ENCODE measurements at places on chromosomes 7 and 10.

- DNase-seq, result no peak
Observed at GRCh38 chr10:102710609-102711008, 3.6 kb downstream of the ARL3 start.

DNA sequence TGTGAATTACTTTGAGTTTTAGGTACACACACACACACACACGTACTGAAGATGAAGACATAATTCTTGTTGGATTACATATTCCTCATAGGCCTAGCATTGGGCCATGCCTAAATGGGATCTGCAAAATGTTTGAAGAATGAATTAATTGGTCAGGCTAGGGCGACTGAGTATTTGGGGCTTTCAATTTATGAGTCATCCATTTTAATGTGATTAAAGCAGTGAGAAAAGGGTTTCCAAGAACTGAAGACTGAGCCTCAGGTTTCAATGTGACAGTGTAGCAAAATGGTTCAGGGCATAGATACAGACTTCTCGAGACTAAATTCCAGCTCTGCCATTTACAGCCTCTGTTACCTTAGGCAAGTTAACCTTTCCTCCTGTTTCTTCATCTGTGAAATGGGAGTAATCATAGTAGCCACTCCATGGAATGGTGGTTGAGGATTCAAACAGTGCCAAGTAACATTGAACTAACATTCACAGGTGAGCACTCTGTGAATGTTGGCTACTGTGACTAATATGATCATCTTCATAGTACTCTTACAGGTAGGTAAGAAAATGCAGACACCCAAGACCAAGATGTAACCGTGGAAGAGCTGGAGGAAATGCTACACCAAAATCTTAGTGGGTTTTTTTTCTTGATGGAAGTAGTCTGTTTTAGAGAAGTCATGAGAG is 7.6 kb downstream of the BPGM start:
- peak; percentile 36 for DNase-seq

DNA sequence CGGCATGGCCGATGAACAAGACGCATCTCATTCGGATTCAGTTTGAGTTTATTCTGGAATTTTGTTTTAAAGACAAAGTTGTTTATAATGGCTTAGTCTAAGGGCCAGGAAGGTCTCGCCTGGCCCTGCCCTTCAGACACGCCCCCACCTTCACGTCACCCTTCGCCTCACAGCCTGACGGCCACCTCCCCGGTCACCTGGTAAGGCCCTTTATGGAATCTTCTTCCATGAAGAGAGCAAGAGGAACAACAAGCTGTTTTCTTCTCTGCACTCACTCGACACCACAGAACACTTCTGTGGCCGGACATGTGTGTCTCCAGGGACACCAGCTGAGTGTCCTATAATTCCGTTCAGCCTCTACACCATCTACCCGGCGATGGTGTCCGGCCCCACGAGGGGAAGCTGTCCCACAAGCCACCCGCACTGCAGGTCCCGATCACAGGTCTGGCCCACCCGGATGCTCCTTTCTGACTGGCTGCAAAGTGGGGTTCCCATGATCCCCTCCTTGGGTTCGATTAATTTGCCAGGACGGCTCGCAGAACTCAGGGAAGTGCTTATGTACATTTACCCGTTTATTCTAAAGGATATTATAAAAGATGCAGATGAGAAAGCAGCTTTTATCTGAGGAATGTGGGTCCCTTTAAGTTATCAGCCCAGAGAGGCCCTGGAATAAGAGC is 17.4 kb upstream of the KNDC1 start:
- no peak for DNase-seq

DNA sequence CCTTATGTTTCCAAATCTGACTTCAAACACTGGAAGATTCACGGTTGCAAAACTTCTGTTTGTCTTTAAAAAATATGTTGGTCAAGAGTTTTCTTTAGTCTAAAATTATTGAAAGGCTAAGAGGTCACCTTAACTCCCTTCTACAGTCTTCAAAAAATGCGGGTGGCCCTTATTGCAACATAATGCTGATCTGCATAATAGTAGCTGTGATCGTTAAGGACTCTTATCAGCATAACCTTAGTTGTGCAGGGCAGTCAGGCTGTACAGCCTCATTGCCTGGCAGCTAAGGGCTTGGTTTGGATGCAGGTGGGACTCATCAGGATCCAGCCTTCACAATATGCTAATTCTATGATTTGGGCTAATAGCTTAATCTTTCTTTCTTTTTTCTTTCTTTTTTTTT is 15.0 kb downstream of the KIAA1217 start:
- no peak for DNase-seq

DNA sequence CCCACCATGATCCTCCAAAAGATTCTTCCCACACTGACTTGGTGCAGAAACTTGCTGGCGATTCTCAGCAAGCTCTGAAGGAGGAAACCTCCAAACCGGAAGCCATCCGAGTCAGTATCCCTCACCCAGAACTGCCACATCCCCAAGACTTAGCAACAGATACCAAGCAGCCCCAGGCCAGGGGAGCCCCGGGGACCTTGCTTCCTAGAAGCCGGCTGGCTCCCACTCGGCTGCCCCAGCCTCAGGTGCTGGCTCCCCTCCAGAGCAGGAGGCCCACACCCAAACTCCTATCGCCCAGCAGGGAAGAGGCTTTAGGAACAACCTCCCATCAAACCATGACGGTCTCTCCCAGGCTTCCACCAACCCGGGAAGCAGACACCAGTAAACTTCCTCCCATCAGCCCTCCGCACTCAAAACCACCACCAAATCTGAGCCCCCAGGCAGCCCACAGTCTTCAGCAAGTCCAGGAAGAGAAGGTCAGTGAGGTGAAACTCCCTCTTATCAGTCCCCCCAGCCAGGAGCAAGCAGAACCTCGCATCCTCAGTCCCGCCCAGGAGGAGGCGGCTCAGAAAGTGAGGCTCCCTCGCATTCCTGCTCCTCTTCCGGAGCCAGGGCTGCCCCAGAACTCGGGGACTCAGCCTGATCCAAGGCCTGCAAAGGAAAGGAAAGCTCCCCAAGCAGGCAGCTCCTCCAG is 82.3 kb downstream of the LRGUK start:
- no peak for DNase-seq

DNA sequence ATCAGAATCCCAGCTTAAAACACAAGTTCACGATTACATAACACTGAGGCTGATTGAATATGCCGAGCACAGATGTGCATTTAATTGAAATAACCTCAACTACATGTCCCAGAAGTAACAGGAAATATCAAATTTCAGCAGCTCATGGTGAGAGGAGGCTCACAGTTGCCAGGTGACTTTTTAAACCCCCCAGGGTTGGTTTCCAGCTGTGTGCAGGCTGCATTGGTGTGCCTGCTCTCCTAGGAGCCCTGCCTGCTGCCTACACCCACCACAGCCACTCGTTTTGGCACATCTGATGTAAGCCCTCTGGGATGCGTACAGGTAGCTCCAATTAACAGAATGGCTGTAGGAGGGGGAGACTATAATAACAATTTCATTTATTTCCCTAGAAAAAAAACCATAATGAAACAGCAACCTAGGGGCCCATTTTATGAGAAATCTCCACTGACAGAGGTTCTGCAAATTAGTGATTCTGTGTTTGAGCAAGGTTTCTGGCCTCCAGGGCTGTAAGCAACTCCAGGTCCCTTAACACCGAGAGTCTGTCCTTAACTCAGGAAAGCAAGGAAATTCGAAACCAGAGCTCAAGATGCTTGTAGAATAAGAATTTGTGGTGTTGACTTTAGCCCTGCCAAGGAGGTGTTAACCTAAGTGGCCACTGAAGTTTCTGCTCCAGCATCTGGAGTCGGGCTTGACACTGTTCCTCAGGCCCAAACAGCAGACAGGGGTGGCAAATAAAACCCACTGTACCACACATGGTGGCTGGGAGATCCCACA is 161.9 kb downstream of the BMPER start:
- no peak for DNase-seq

GRCh38 chr10:124568339-124568738 is 106.7 kb downstream of the LHPP start:
- no peak for DNase-seq

DNA sequence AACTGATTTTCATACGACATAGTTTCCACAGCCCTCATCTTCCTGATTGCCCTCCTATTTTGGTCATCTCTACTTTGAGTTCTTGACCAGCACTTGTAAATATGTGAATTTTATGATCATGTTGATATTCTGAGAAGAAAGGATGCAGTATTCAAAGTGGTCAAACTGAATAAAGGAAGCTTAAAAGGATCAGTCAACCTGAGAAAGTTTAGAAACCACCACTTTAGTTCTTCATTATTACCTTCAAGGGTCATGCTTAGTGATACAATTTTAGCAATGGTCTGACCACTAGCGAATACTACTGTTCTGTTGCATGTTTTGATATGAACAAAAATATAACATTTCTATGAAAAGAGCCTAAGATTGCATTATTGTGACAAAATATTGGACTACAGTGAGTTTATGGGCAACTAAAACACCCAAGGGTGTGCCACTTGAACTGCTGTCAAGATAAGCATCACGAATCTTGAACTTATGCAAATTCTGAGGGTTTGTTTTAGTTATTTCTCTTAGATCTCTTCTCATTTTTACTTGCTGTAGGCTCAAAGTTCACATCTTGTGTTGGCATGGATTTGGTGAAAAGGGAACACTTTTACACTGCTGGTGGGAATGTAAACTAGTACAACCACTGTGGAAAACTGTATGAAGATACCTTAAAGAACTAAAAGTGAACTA is 247.7 kb downstream of the IPMK start:
- no peak for DNase-seq

DNA sequence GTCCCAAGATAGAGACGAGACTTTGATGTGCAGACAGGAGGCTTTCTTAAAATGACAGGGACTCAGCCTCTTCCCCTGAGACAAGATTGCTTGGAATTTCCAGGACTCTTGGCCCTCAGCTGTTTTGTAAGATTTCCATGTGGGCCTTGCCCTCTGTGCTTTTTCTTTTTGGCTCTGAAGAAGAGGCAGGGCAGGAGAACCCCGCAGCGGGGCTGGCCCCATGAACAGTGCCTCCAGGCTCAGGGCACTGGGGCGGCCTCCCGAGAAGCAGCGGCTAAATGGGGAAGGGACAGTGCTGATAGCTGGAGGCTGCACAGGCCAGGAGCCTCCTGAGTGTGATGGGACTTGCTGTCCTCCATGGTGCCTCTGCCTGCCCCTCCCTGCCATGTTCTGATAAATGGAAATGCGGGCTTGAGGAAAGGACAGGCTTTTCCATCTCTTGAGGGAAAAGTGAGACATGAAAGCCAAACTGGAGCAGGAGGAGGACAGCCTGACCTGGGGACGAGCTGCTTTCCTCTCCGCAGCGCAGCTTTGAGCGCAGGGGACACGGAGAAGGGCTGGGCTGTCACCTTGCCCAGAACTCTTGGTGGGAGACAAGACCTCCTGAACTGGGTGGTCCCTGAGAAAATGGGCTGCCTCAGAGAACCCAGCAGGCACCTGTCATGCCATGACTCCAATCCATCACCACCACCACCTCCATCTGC is 12.1 kb downstream of the SAP25 start:
- no peak for DNase-seq

- DNase-seq, result no peak
Observed at GRCh38 chr10:35236739-35237138, 99.6 kb upstream of the CCNY start.

DNA sequence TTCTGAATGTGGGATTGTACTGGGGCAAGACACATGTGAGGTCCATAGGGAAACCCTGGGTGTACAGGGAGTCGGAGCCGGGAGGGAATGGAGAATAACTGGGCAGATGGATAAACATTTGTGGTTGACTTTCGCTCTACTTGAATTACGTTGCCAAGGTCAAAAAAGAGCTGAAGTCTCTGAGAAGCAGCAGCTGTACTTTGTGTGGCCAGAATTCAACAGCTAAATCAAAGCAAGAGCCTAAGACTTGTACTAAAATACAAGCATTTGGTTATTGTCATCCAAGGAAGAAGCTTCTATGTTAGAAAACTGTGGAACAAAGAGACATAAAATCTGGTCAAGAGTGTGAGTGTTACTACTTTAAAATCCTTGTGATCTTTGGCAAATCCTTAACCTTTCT is 457.2 kb downstream of the ARL4A start:
- DNase-seq, result no peak

- no peak for DNase-seq
Observed at GRCh38 chr10:114300036-114300645, 61.1 kb downstream of the VWA2 start.

DNA sequence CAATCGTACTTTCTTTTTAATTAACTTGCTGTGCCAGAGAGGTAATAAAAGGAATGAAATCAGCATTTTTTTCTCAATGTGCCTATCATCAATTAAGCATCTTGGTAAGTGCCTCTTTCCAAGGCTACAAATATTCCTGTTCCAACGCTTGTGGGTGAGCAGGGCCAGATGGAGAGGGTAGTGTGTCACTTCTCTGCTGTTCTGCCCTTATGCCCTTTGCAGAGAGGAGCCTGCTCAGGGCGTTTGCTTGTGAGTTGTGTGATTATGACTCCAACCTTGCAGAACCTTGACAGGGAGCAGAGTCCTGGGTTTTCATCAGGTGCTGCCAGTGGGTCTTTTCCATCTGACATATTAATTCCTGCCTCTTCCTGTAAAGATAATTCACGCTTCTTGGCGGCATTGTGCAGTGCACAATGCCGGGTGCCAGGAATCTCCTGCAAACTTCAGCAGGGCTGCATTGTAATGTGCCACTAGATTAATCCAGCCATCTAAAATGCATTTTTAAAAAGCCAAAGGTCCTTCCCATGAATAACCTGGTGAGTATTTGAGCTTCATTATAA is 234.4 kb downstream of the ARHGAP12 start:
- no peak for DNase-seq

DNA sequence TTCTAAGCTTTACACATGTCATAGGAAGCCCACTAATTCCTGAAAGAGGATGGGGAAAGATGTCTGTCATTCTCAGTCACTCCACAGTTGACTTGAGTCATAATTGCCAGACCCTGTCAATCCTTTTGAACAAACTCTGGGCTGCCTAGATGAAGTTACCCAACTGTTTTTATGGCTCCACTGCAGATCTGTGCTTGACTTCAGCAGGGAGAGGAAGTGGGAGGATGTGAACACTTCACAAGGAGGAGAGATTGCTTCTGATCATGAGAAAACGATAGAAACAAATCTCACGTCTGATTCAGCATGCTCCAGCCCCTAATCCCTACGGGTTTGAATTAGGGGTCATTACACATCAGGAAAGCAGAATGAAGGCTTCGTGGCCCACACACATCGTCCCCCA is 596.6 kb upstream of the CELF2 start:
- no peak for DNase-seq

DNA sequence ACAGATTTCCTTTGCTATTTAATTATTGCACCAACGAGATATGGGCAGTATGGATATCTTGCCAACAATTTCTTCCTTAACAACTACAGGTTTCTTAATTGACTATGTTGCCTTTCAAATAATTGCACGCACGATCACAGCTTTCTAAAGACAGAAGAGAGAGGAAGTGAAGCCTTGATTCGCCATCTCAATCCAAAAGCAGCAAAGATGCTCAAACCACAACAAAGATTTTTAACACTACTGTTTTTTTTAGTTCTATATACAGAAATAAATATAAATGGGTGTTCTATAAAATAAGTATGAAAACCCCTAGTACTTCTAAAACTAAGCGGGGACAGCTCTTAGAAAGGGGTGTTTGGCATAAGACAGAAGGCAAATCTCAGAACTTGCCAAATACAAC is 251.3 kb downstream of the SFMBT2 start:
- peak; percentile 13 for DNase-seq

- DNase-seq, result no peak
Observed at GRCh38 chr10:103566536-103566935, 73.0 kb downstream of the NEURL1 start.

- DNase-seq, result no peak
Observed at GRCh38 chr10:5814110-5815107, 1.2 kb upstream of the GDI2 start.

GRCh38 chr10:133058331-133059092 is 29.2 kb upstream of the ADGRA1 start:
- DNase-seq, result no peak
